Left lobe of liver (tissue), 2 donors: ENCODE measurements at places on chromosomes 12 and 14.

GRCh38 chr14:87059060-87059839 is 933.7 kb downstream of the GALC start:
- DNase-seq, result no peak

GRCh38 chr12:99852666-99853065 is 132.1 kb downstream of the ANKS1B start:
- DNase-seq, result no peak

GRCh38 chr14:51849097-51849496 is 11.3 kb upstream of the GNG2 start:
- DNase-seq, result no peak

GRCh38 chr12:116969615-116970585 is 59.1 kb downstream of the FBXW8 start:
- DNase-seq, result no peak

DNA sequence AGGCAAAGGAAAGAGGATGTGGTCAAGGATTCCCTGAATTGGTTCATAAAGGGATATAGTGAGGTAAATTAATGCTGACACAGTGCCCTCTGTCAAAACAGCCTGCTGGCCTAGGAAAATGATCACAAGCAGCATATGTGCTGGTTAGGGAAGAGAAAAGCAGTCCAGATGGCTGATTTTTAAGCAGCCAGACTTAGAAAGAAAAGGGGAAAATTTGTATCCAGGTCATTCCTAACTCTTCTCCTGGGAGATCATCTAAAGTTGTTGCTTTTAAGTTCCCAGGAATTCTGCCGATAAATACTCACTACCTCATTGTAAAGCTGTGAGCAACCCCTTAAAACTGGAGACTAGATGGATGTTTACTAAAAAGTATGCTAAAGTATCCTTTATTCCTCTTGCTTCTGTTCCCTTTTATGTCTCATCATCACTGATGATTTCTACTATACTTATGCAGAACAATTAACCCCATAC is 46.4 kb upstream of the CNOT2 start:
- no peak for DNase-seq

GRCh38 chr14:80678436-80678835 is 263.1 kb downstream of the CEP128 start:
- no peak for DNase-seq

GRCh38 chr12:42779186-42779859 is 189.8 kb upstream of the PRICKLE1 start:
- DNase-seq, result no peak

DNA sequence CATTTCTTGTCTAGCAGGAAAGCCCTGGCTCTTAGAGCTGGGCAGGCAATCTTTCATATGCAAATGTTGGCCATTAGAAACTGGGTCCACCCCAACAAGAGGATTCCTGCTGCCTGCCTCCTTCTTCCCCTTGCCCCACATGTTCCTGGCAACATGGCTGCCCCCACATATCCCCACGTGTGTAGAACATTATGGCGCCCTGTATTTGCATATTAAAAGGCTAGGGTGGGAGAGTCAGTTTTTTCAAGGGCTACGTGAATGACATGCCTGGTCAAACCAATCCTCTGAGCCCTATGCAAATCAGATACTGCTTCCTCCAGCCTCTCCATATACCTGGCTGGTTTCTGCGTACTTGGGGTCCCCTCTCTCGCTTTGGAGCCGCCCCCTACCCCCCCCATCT is 514.0 kb downstream of the FUT8 start:
- DNase-seq, result no peak

- DNase-seq, result no peak
These were observed 23.3 kb downstream of the DMAC2L start for GRCh38 chr14:50335389-50335788.

DNA sequence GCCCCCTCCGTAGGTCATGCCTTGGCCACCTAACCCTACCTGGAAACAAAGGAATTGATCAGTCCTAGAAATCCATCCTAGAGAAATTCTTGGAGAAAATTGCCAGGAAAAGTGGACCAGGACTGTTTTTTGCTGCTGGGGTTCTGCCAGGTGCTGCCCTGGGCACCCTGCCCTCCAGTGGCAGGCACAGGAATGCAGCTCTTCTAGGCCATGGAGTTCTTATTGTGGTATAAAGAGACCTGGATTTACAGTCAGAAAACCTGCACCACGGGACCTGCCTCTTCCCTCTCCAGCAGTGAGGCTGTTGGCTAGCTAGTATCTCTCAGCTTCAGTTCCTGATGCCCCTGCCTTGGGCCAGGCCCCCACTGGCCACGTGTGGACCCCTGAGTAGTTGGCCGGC is 59.7 kb downstream of the SLC24A4 start:
- no peak for DNase-seq

- DNase-seq, result no peak
These were observed 3.6 kb upstream of the HRK start for GRCh38 chr12:116884871-116885270.

DNA sequence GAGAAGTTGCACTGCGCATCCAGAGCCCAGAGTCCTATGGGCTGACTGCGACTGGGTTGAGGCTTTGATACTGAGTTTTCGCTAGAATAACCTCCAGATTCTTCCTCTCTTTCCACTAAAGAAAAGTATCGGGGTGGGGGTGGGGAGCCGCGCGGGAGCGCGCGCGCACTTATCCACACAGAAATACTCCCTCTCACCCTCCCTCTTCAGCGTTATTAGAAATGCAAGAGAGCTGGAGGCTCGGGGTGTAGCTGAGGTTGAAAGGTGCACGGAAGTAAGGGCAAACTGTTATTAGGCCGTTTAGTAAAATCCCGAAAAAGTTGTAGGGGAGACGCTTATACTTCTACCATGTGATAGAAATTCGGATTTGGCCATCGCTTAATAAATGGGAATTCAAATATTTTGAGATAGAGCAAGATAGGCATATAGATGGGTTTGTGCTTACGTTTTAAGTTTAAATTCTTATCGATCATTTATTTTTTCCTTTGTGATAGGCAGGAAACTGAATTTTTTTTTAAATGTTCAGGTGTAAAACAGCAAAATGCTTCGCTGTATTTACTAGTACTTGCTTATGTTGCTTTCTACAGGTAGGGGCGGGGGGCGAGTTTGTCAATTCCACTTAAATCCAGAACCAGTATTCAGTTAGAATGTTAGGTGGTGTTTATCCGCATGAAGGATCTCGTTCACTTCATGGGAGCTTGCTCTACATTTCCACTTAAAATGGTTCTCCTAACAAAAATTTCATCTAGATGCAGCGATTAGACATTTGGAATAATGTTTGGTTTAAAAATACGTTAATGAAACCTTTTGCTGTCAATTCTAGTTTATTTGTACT is 1.1 kb downstream of the ARHGAP5 start:
- peak; percentile 57 for DNase-seq

- DNase-seq, result no peak
These were observed 8.8 kb upstream of the TUBA1C start for GRCh38 chr12:49255857-49256637.

DNA sequence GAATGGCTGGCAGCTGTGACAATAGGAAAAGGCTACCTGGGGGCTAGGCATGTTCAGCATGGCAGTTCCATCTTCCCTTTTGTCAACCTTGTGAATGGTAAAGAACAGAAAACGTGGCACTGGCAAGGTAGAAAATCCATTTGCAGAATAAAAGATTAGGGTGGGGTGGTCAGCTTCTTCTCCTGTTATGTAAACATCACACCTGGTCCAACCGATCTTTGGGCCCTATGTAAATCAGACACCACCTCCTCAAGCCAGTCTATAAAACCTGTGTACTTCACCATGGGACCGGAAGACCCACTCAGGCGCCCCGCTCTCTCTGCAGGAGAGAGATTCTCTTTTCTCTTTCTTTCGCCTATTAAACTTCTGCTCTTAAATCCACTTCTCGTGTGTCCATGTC is 19.6 kb upstream of the TMEM30B start:
- no peak for DNase-seq

- no peak for DNase-seq
These were observed 791.7 kb downstream of the AACS start for GRCh38 chr12:125856896-125857295.

DNA sequence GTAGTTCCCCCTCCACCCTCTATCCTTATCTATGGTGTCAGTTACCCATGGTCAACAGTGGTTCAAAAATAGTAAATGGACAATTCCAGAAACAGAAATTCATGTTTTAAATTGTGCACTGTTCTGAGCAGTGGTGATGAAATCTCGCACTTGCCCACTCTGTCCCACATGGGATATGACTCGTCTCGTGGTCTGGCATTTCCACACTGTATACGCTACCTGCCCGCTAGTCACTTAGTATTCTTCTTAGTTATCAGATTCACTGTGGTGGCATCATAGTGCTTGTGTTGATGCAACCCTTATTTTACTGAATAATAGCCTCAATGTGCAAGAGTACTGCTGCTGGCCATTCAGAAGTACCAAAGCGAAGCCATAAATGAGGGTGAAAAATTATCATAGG is 507.0 kb downstream of the SNAPC1 start:
- no peak for DNase-seq

GRCh38 chr12:127723251-127723650 is 543.7 kb upstream of the TMEM132C start:
- DNase-seq, result no peak

DNA sequence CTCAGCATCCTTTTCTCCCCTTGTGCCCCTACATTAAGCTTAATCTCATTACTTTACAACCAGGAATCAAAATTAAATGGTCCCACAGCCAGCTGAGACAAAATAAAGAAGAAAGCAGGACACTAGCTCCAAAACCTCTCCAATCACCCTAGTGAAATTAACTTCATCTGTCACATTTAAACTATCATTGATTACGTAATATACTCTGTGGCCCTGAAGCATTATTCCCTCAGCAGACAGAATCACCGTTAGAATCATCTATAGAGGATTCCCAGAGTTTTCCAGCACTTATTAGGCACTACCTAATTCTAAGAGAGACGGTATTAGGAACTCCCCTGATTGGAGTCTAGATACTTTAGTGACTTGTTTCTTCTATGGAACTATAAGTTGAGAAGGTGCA is at the start of gene OR4K17:
Gene OR4K17 (plus strand): TSS at position 302 of the 400 bp plus-strand sequence. CDS start 6,761 bp downstream, outside the sequence.
- no peak for DNase-seq
